ENCODE measurements at places on chromosomes 2 and 18. TPM values are rescaled to one million over a fixed set of nuclear protein-coding genes. Genes with fewer than 3 reads are reported as not detected.

Gene FBXO36
- total RNA-seq, result 2.2 TPM

Gene ST8SIA5
- 0.42 TPM for total RNA-seq

Gene MROH2A
- total RNA-seq, result not detected

Gene C1GALT1C1L
- total RNA-seq, result 1.4 TPM

Gene CHAC2
- total RNA-seq, result 1.5 TPM

Gene FTCDNL1
- total RNA-seq, result 1.1 TPM

Gene INO80D
- total RNA-seq, result 25.2 TPM

Gene WDPCP
- 20.0 TPM for total RNA-seq

Gene SCG2
- total RNA-seq, result 0.90 TPM

Gene RGPD3
- total RNA-seq, result not detected

Gene INPP4A
- 42.9 TPM for total RNA-seq

Gene ZNF236
- 14.2 TPM for total RNA-seq

Gene PARD3B
- 37.0 TPM for total RNA-seq

Gene GYPC
- total RNA-seq, result 107 TPM

Gene ALPP
- total RNA-seq, result not detected

Gene CXCR2
- total RNA-seq, result 2.5 TPM

Gene KIF5C
- 0.95 TPM for total RNA-seq

Gene STAT1
- total RNA-seq, result 88.4 TPM

Gene POTEI
- total RNA-seq, result not detected

Gene RUFY4
- 0.14 TPM for total RNA-seq

Gene KYNU
- total RNA-seq, result 6.9 TPM

Gene NOSTRIN
- 18.7 TPM for total RNA-seq

Gene INPP5D
- total RNA-seq, result 19.9 TPM

Gene RAPGEF4
- 6.2 TPM for total RNA-seq

Gene FBXO41
- total RNA-seq, result 1.8 TPM

Gene RALB
- 55.0 TPM for total RNA-seq

Gene ANKRD30B
- not detected for total RNA-seq

Gene PCARE
- total RNA-seq, result not detected

Gene ABCG8
- not detected for total RNA-seq

Gene SGO2
- 2.3 TPM for total RNA-seq

Gene FAM237A
- not detected for total RNA-seq

Gene DNAH7
- 1.4 TPM for total RNA-seq

Gene SIX2
- total RNA-seq, result 0.33 TPM

Gene PID1
- 42.4 TPM for total RNA-seq

Gene CCDC74B
- total RNA-seq, result 1.5 TPM

Gene STARD6
- total RNA-seq, result not detected

Gene LYG2
- not detected for total RNA-seq

Gene ARL5A
- 68.9 TPM for total RNA-seq

Gene PGAP1
- 14.4 TPM for total RNA-seq

Gene GAREM1
- total RNA-seq, result 8.3 TPM

Gene TMEM169
- 0.38 TPM for total RNA-seq

Gene MOCOS
- total RNA-seq, result 1.2 TPM

Gene RNF125
- 3.7 TPM for total RNA-seq

Gene CLEC4F
- 0.29 TPM for total RNA-seq

Gene CKAP2L
- total RNA-seq, result 0.65 TPM

Gene MYL1
- total RNA-seq, result not detected

Gene TMEM200C
- 3.9 TPM for total RNA-seq

Gene FEV
- not detected for total RNA-seq

Gene SERPINB4
- not detected for total RNA-seq

Gene GPR45
- total RNA-seq, result not detected

Gene IKZF2
- 8.8 TPM for total RNA-seq

Gene B4GALT6
- 4.2 TPM for total RNA-seq

Gene CD302
- 52.4 TPM for total RNA-seq

Gene ST8SIA3
- total RNA-seq, result not detected

Gene FIGN
- 23.6 TPM for total RNA-seq
